Stomach (tissue), 19 donors: ENCODE measurements at places on chromosomes 13 and 19. TPM values are rescaled to one million over a fixed set of nuclear protein-coding genes. Genes with fewer than 3 reads are reported as not detected.

Gene ZNF560
- total RNA-seq: not detected

DNA sequence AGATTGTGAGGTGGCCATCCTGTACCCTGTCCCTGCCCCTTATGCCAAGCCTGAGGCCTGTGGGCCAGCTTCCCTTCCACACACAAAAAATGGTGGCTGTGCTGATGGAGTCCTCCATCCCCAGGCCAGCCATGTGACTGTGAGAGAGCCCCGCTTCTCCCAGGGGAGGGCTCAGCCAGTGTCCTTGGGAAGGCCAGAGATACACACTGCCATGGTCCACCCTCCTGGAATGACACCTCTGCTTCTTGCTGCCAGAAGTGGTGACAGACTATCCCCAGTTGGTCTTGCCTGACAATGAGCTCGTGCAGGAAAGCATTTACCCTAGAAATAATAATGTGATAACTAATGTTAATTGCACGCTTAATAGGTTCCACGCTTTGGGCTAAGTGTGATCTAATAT is 38.0 kb downstream of the FAM124A start:
- no peaks in the 10 kb centered on the region for H3K36me3 ChIP-seq
- H3K27ac ChIP-seq: no peak overlapping the region
- H3K27me3 ChIP-seq: no peaks in the 10 kb centered on the region
- no peak overlapping the region for H3K4me3 ChIP-seq

Gene SIGLEC5
- 1.8 TPM for total RNA-seq

- no peak overlapping the region for H3K4me3 ChIP-seq
- no peak for DNase-seq
- H3K4me1 ChIP-seq: no peaks in the 10 kb centered on the region
- H3K27ac ChIP-seq: no peak overlapping the region
- no peaks in the 10 kb centered on the region for H3K36me3 ChIP-seq
Observed at GRCh38 chr13:112159575-112160547, 92.9 kb downstream of the SOX1 start.

DNA sequence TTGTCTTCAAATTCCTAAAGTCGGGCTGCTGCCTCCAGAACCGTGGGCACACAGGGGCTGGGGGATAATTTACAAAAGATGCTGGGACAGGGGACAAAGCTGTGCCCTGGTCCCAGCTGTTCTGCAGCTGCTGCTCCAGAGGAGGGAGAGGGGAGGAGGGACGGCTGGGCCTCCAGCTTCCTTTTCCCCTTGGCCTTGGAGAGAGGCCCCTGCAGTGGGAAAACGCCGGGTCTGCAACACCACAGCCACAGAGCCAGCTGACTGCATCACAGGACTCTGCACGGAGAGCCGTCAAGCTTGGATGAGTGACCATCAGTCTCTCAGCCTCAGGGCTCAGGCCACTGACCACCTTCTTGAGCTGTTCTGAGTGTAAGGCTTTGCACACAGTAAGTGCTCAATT is 6.1 kb downstream of the DOCK6 start:
- DNase-seq: peak; percentile 86
- no peaks in the 10 kb centered on the region for H3K27me3 ChIP-seq
- H3K4me1 ChIP-seq: peaks cover 2% of the 10 kb centered on the region
- peaks cover 23% of the 10 kb centered on the region for H3K36me3 ChIP-seq

DNA sequence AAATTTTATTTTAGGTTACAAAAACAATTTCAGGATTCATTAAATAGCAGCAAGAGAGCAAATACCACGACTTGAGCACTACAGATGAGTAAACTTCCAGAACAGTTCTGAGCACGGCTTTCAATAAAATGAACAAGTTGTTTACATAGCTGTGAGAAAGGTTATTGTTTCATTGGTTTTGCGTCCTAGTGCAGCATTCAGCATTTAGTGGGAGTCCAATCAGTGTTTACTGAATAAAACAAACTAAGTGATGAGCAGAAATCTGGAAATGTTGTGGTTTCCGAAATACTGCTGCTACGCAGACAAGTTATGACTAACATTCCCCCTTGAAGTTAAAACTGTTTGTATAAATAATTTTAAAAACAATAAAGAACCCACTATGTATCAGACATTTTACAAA is 251.5 kb upstream of the STARD13 start:
- H3K4me1 ChIP-seq: peaks cover 19% of the 10 kb centered on the region
- H3K27me3 ChIP-seq: no peaks in the 10 kb centered on the region
- DNase-seq: no peak
- H3K36me3 ChIP-seq: no peaks in the 10 kb centered on the region
- H3K27ac ChIP-seq: no peak overlapping the region
- peak overlapping the region; percentile 3 for H3K4me3 ChIP-seq

GRCh38 chr13:112968380-112968909 is 569 bp upstream of the MCF2L start:
- H3K4me3 ChIP-seq: peak overlapping the region; percentile 64
- peaks cover 23% of the 10 kb centered on the region for H3K4me1 ChIP-seq
- H3K27ac ChIP-seq: peak overlapping the region; percentile 76

DNA sequence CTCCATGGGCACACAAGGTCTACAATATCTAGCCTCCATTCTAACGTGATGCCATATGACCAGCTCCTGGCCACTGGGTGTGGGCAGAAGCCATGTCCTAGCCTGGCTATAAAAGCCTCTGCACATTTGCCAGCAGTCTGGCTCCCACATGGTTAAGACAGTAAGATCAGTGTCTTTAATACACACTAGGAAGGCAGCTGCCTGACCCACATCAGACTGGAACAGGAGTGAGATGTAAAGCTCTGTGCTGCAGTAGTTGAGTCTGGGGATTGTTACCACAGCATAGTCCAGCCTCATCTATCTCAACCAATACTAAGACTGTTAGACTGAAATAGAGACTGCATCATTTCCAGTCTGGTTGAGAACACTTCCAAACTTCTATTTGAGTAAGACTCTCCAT is 533.1 kb downstream of the IRS2 start:
- DNase-seq: no peak
- no peak overlapping the region for H3K27ac ChIP-seq
- no peaks in the 10 kb centered on the region for H3K27me3 ChIP-seq
- no peak overlapping the region for H3K4me3 ChIP-seq
- no peaks in the 10 kb centered on the region for H3K4me1 ChIP-seq

GRCh38 chr19:18008814-18009213 is 844 bp downstream of the ARRDC2 start:
- H3K27ac ChIP-seq: peak overlapping the region; percentile 87
- no peak for DNase-seq
- H3K27me3 ChIP-seq: no peaks in the 10 kb centered on the region
- H3K4me1 ChIP-seq: peaks cover 30% of the 10 kb centered on the region

Gene CLEC4G
- total RNA-seq: 0.37 TPM

DNA sequence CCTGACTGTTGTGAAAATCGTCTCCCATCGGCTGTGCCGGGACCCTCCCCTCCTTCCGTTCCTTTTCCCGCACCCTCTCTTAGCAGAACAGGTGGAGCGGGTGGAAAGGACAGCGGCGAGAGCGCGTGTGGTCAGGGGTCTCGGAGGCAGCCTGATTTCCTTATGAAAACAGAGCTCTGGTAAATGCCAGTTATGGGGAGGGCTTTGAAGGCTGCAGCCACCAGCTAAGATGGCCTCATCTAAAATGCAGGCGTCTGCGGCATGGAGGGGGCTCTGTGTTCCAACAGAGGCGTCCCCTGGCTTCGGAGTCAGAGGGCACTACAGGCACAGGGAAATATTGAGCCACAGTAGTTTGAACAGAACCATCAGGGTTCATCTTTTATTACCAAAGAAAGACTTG is 93.8 kb upstream of the SOX1 start:
- peaks cover 68% of the 10 kb centered on the region for H3K27me3 ChIP-seq
- no peak overlapping the region for H3K27ac ChIP-seq
- no peak overlapping the region for H3K4me3 ChIP-seq
- H3K4me1 ChIP-seq: no peaks in the 10 kb centered on the region

GRCh38 chr13:80884056-80884785 is 543.3 kb upstream of the SPRY2 start:
- no peaks in the 10 kb centered on the region for H3K36me3 ChIP-seq
- H3K27ac ChIP-seq: no peak overlapping the region
- no peaks in the 10 kb centered on the region for H3K4me1 ChIP-seq
- DNase-seq: no peak
- H3K4me3 ChIP-seq: no peak overlapping the region

DNA sequence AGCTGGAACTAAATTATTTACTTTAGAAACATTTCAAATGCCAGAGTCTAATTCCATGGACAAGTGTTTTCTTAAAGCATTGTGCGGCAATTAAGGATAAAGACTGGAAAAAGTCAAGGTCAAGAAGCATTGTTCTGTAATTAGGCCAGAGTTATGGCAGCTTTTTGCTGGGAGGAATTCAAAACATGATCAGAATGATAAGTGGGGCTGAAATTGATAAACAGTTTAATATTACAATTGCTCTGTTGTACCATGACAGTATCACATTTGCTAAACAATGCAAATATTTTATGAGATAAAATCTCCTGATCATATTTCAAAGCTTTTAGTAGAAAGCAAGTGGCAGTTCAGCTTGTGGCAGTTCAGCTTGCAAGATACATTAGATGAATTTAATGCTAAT is 513.7 kb downstream of the GPC6 start:
- DNase-seq: no peak
- H3K4me1 ChIP-seq: no peaks in the 10 kb centered on the region
- H3K36me3 ChIP-seq: no peaks in the 10 kb centered on the region
- H3K4me3 ChIP-seq: no peak overlapping the region
- no peak overlapping the region for H3K27ac ChIP-seq

- H3K36me3 ChIP-seq: no peaks in the 10 kb centered on the region
- H3K27me3 ChIP-seq: no peaks in the 10 kb centered on the region
- H3K4me3 ChIP-seq: no peak overlapping the region
- no peak for DNase-seq
- H3K4me1 ChIP-seq: no peaks in the 10 kb centered on the region
Observed at GRCh38 chr13:46324976-46325375, 62.1 kb downstream of the RUBCNL start.

DNA sequence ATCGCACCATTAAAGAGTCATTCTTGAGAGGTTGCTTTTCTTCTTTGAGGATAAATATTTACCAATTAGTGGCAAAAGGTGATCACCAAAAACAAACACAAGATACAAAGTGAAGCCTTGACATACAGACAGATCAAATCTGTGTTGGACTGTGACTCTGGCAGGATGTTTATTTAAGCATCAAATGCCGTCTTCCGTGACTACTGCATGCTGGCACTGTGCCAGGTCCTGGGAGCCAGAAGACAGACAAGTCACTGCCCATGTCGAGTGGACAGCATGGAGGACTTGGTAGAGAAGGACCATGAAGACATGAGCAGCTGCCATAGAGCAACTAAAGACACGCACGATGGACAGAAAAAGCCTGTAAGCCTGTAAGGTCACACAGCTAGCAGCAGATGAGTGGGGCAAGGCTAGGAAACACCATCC is 92.8 kb upstream of the FARP1 start:
- no peak overlapping the region for H3K4me3 ChIP-seq
- no peak for DNase-seq
- H3K36me3 ChIP-seq: no peaks in the 10 kb centered on the region
- no peak overlapping the region for H3K27ac ChIP-seq
- H3K27me3 ChIP-seq: no peaks in the 10 kb centered on the region
- H3K4me1 ChIP-seq: no peaks in the 10 kb centered on the region

DNA sequence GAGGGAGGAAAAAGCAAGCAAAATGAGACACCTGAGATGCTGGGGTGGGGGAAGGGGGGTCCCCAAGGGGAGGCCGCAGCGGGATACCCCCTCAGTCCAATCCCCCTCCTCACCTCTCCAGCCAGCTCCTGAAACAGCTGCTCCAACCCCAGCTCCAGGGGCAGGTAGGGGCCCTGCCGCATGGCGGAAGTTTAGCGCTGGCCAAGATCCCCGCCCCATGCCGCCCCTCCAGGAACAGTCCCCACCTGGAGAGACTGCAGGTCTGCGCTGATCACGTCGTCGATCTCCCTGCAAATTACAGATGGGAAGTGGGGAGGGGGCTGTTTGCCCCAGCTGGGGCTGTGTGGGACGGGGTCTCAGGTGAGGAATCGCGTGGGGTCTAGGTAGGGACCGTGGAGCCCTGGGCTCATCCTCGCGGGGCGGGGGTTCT is 9.0 kb downstream of the CAPN12 start:
- peaks cover 36% of the 10 kb centered on the region for H3K4me1 ChIP-seq
- no peaks in the 10 kb centered on the region for H3K27me3 ChIP-seq
- H3K27ac ChIP-seq: peak overlapping the region; percentile 84
- peak; percentile 52 for DNase-seq
- peak overlapping the region; percentile 33 for H3K4me3 ChIP-seq

Gene ZNF226
- total RNA-seq: 49.2 TPM

GRCh38 chr13:111905609-111905945 is 161.4 kb upstream of the SOX1 start:
- no peak overlapping the region for H3K27ac ChIP-seq
- no peak overlapping the region for H3K4me3 ChIP-seq
- H3K36me3 ChIP-seq: no peaks in the 10 kb centered on the region
- no peak for DNase-seq
- no peaks in the 10 kb centered on the region for H3K27me3 ChIP-seq
- H3K4me1 ChIP-seq: no peaks in the 10 kb centered on the region

Gene GRIK5
- total RNA-seq: 74.1 TPM

GRCh38 chr13:20431687-20432384 is 93.8 kb downstream of the CRYL1 start:
- H3K4me3 ChIP-seq: no peak overlapping the region
- no peak for DNase-seq
- H3K27ac ChIP-seq: no peak overlapping the region
- H3K27me3 ChIP-seq: no peaks in the 10 kb centered on the region

DNA sequence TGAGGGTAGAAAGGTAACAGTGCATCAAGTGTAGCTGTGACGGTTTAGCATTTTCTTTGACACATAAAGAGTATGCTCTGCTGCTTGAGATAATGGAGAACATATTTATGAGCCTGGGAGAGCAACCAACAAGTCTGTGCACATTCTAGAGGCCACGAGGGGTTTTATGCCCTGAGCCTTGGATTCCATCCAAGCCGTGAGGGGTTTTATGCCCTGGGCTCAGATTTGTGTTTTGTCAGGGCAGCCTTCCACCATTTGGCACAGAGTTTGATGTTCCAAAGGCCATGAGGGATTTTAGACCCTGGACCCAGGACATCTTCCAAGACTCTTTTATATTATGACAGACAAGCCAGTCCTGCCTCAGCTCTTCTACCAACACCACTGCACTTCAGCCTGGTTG is 106.4 kb downstream of the ZNF486 start:
- no peak for DNase-seq
- no peaks in the 10 kb centered on the region for H3K27me3 ChIP-seq
- H3K27ac ChIP-seq: no peak overlapping the region
- no peak overlapping the region for H3K4me3 ChIP-seq

Gene SULT2B1
- total RNA-seq: not detected

- no peak for DNase-seq
- H3K27ac ChIP-seq: no peak overlapping the region
- H3K36me3 ChIP-seq: peaks cover 76% of the 10 kb centered on the region
- H3K4me3 ChIP-seq: no peak overlapping the region
- H3K4me1 ChIP-seq: no peaks in the 10 kb centered on the region
- no peaks in the 10 kb centered on the region for H3K27me3 ChIP-seq
Observed at GRCh38 chr13:110689711-110690110, 16.2 kb downstream of the CARS2 start.
